Bronchial epithelial cell (primary cell): ENCODE measurements at places on chromosomes 3 and 15.
A peak's percentile ranks its signal among the peaks of the same experiment; 100 is the strongest.

DNA sequence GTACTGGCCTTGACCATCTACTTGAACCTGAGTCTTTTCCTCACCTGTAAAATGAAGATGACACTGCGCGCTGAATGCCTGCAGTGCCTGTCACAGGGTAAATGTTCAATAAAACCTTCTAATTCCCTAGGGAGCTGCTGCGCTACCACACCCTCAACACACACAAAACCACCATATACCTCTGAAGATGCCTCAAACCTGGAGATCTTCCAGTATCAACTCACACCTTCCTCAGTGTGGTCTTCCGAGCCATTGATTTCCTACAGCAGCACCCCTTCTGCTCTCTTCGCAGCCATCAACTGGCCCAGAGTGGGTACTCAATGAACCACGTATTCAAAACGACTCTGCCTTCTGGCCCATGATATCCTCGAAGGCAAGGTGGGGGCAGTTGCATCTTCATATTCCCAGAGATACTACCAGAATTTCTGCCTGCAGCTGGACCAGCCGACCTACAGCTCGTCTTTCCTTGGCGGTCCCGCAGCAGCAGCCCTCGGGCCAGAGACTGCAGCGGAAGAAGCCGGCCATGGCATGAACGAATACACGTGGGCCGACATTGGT, 695 bp downstream of the RPL32 start:
- DNase-seq, result peak; percentile 11

- DNase-seq, result no peak
These were observed 311.8 kb upstream of the TRIM42 start for GRCh38 chr3:140365872-140366697.

DNA sequence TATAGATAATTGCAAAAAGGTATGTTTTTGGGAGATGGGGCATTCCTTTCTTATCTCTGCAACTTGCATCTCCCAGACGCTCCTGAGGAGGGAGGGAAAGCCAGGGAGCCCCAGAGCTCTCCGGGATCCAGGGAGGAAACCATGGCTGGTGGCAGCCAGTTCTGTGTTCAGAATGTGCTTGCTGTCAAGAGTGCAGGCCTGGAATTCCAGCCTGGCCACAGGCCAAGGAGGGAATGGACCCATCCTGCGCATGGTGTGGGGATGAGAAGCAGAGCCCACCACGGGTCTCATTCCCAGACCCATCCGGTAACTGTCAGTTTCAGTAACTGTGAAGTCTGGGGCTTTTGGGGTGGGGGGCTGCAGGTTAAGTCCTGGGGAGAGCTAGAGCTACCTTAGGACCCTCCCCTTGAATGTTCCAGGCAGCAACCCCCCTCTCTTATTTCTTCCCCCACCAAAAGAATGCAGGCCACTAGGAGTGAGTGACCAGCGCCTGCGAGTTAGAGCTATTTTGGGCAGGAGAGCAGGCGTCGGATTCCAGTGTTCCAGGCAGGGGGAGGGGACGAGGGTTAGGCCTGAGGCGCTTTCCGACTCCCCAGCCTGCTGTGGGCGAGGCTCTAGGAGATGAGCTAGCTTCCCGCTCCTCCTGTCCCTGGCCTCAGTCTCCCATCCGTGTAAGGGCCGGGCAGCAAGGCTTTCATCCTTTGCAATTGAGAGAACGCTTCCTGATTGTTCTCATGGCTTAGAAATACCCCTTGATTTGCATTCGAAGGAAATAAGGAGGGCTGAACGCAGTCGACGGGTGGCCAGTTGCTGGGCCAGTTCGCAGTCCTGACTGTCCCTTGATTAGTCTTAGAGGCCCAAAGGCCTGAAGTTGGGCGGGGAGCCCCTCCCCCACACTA, 781 bp upstream of the DAG1 start:
- peak; percentile 65 for DNase-seq

GRCh38 chr3:133987948-133988484, 41.7 kb downstream of the SLCO2A1 start:
- no peak for DNase-seq

- no peak for DNase-seq
These were observed 3.7 kb downstream of the PDIA5 start for GRCh38 chr3:123070510-123070909.

GRCh38 chr3:62795978-62796657, 79.1 kb downstream of the CADPS start:
- no peak for DNase-seq

GRCh38 chr15:64589435-64590084, 129.2 kb downstream of the ZNF609 start:
- DNase-seq, result no peak

GRCh38 chr15:23797747-23798446, 110.8 kb upstream of the NDN start:
- no peak for DNase-seq

DNA sequence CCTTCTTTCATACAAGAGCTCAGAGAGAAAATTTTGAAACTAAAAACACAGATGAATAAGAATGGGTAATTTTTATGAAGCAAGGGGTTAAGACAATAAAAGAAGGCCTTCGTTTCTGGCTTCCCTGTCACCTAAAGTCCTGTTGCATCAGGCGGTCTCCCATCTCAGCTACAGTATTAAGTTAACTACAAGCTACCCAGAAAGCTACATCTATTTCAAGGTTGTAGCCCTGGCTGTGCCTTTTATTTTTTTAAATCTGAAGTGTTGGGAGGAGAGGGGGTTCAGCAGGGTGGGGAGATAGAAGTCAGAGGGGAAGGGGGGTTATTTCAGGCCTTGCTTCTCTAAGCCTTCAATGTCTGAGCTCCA, 183.3 kb downstream of the TPRG1 start:
- no peak for DNase-seq

DNA sequence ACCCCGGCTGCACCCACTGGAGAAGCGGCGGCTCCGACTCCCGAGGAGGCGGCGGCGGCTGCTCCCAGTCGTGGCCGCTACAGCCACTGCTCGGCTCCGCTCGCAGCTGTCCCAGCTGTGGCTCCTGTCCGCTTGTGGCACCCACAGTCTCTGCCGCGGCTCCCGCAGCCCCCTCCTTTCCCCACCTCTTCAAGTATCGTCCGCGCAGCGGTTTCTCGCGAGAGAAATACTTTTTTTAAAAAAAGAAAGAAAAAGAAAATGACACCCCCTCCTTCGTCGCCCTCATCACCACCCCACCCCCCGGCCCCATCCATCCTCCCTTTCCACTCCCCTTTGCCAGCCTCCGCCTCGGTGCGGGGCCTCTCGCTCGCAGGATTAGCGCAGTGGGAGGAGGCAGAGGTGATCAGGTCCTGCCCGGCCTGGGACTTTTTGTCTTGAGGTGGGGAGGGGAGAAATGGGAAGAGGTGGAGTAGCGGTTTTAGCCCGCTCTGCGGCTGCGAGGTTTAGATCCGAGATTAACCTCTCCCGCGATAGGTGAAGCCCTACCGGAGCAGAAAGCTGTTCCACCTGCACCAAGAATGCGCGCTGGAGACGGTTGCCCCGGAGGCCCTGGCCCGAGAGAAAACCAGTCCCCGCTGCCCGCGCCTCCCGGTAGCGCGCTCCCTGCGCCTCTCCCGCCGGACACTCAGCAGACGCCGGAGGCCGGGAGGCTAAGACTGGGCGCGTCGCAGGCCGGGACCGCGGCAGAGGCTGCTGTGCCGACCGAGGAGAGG, at the start of gene FBN1:
TSS of gene FBN1 (minus strand) at position 152 of the 773 bp plus-strand sequence. CDS start 940 bp downstream, outside the sequence.
- DNase-seq, result no peak

DNA sequence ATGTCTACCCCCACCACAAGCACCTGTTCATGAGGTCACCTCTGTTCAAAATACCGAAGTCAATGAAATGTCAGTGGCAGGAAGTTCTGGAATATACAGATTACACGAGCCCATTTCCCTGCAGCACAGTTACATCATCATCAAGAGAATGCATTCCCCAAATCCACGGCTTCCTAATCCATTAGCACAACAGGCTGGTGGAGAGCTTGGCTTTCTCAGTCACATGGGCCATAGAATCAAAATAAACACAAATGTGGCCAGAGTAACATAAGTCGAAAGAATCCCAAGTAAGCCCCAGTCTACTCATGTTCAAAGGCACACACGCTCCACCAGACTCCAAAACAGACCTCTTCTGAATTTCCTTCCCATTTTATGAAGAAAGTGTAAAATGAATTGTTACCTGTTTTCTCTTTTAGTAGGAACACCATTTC, 419.3 kb downstream of the MAGI1 start:
- no peak for DNase-seq

DNA sequence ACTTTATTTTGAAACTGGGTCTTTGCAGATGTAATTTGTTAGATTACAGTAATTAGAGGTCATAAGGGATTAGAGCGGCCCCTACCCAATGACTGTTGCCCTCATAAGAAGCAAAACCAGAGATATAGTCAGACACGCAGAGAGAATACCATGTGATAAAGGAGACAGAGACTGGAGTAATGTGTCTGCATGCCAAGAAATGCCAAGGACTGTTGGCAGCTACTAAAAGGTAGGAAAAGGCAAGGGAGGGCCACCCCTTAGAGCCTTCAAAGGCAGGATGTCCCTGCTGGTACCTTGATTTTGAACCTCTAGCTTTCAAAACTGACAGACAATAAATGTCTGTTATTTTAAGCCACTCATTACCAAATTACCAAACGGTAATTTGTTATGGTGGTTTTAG, 548.2 kb downstream of the FHIT start:
- DNase-seq, result no peak

GRCh38 chr3:130395916-130396315, 50.4 kb downstream of the COL6A5 start:
- peak; percentile 82 for DNase-seq

GRCh38 chr3:158205994-158206393, 96.1 kb downstream of the RSRC1 start:
- DNase-seq, result no peak

- peak; percentile 86 for DNase-seq
These were observed 2.9 kb downstream of the ABHD5 start for GRCh38 chr3:43693594-43693993.

DNA sequence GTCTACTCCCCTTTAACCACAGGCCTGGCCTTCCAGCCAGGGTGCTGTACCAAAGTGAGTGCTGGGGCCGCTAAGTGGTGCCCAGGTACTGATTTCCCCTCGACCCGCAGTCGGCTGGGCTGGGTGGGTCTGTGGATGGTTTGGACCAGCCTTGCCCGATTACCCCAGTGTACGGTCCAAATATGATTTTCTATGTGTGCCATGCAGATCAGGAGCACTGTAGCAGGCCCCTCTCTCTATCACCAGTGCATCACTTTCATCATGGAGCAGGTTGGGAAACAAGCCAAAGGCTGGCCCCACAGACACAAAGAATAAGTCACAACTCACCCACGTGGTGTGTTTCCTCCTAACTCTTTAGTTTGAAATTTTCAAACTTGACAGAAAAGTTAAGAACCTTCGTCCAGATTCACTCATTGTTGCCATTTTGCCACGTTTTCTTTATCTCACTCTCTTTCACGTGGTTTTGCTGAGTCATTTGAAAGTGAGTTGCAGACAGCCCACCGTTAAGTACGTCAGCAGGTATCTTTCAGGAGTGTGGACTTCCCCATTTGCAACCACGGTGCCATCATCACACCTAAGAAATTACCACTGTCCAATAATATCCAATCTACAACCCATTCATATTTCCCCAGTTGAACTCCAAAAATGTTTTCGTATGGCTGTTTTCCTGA, 37.0 kb downstream of the ZNF710 start:
- peak; percentile 49 for DNase-seq

GRCh38 chr3:9617056-9617455, 32.2 kb upstream of the MTMR14 start:
- no peak for DNase-seq

GRCh38 chr3:3860235-3860634, 61.0 kb downstream of the LRRN1 start:
- DNase-seq, result no peak

DNA sequence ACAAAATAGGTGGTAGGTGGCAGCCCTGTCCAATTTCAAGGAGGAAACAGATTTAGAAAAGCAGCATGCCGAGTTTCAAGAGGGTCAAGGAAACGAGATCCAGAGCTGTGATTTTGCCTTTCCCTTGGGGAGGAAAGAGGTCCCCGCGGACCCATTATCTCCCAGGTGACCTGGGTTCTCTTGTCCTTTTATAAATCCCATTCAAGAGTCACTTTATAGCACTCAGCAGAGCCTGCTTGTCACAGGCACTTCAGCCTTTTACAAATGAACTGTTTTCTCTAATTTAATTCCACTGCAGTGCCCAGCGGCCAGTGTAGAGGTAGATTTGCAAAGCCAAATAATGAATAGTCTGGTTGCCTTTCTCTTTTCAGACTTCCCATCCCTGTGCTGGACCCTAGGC, 99.9 kb downstream of the CD47 start:
- DNase-seq, result no peak

GRCh38 chr3:47910233-47910632, 106.0 kb downstream of the MAP4 start:
- DNase-seq, result no peak

DNA sequence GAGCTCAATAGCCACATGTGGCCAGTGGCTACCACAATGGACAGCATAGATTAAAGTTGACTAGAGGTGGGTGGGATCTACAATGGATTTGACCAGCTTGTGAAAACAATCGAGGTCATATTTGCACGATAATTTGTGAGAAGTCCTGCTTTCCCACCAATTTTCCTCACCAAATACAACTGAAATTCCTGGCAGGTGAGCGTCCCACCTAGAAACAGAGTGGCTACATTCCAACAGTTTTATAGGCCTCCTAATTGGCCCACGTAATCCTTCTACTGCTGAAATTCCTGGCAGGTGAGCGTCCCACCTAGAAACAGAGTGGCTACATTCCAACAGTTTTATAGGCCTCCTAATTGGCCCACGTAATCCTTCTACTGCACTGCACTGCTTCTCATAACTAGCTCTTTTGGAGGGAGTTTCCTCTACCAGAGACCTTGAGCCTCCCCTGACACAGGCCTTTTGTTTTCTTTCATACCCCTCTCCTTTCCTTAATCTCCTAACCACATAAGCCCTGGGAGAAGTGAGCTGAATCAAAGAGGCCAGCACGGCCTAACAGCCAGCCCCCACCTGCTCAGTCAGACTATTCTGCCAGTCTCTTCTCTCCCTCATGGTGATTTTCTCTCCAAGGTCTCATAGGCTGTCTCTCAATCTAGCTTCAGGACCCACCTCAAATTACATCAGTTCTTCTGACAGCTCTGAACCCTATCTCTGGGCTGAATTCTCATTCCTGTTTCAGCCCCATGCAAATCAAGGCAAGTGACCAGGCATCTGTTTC, 80.2 kb downstream of the BFSP2 start:
- peak; percentile 68 for DNase-seq

GRCh38 chr3:48514431-48515227, 10.7 kb upstream of the SHISA5 start:
- no peak for DNase-seq

GRCh38 chr15:83970295-83970890, 265.2 kb upstream of the GOLGA6L4 start:
- no peak for DNase-seq

DNA sequence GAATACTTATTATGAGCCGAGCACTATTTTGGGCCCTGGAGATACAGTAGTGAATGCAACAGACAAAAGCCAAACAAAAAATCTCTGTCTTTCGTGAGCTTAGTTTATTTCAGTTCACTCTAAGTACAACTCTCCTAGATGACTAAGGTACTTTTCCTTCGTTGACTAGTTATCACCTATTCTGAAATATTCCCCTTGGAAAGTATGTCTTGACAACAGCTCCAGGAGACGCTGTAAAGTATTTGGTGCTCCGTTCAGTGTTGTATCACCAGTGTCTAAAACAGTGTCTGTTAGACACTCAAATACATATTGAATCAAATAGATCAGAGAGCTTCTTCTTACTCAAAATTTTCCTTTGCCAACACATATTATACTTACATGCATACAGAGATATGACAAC, 119.6 kb downstream of the TFDP2 start:
- DNase-seq, result no peak
